ENCODE measurements at places on chromosomes 4 and X. TPM values are rescaled to one million over a fixed set of nuclear protein-coding genes. Genes with fewer than 3 reads are reported as not detected.

The BTC gene
- 10.0 TPM for total RNA-seq

DNA sequence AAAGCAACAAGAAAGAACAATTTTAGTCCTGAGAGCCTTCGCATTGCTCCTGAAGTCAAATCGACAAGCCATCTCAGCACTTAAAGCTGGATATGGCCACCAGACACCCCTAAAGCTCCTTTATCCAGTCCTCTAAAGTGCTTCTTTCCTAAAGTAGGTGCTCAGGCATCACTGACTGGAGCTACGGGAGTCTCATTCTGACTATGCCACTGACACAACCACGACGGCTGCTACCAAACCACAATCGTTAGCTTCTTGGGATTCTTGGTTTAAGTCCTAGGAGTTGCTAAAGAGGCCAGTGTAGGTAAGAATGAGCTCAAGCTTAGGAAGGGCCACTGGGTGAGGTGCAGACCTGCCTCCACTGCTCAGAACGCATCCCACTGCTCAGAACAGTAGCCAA lies 1.0 kb downstream of the SLC10A6 start:
- no peak overlapping the region for H3K27ac ChIP-seq
- no peak overlapping the region for H3K4me3 ChIP-seq
- H3K27me3 ChIP-seq = no peaks in the 10 kb centered on the region
- DNase-seq = no peak

DNA sequence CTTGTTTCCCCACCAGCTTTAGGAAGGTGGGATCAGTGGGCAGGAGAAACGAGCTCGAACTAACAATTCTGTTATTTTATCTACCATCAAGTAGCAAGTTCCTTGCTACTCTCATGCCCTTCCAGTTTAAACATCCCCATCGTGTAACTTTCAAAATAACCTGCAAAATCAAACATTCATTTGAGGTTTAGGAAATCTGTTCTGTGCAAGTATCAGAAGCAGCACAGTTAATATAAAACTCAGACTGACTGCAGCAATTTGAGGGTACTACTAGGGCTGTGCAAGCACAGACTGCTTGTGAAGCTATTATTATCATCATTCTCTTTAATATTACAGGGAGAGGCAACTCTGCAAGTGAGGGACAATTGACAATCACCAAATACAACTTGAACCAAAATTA lies 48.0 kb downstream of the CHST7 start:
- no peak overlapping the region for H3K27ac ChIP-seq
- DNase-seq = no peak
- H3K36me3 ChIP-seq = no peaks in the 10 kb centered on the region
- peaks cover 1% of the 10 kb centered on the region for H3K4me1 ChIP-seq
- no peak overlapping the region for H3K4me3 ChIP-seq
- no peaks in the 10 kb centered on the region for H3K27me3 ChIP-seq

GRCh38 chr4:161926033-161926828 lies 237.6 kb downstream of the FSTL5 start:
- H3K27me3 ChIP-seq = no peaks in the 10 kb centered on the region
- H3K4me1 ChIP-seq = no peaks in the 10 kb centered on the region
- DNase-seq = no peak

DNA sequence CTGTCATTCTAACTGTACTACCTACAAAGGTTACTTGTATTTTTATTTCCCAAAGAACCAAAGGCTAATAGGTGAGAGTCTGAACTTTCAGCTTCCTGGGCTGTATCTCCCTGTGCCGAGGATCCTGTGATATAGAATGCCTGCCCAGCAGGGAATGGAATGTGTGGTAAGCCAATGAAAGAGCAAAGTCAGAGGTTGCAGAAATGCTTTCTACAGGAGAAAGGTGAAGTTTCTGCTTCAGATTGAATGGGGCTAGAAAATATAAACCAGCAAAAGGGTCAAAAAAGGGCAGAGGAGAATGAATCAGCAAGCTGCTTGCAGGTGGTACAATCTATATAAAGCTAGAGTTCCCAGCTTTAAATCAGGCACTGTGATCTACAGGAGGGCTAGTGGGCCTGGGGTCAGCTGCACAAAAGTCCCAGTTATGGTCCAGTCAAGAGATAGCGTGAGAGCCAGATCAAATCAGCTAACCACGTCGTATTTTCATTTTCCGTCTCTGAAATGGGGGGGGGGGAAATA lies 146.1 kb downstream of the DCTD start:
- no peak overlapping the region for H3K4me3 ChIP-seq
- DNase-seq = no peak
- no peaks in the 10 kb centered on the region for H3K4me1 ChIP-seq
- no peaks in the 10 kb centered on the region for H3K36me3 ChIP-seq
- no peaks in the 10 kb centered on the region for H3K27me3 ChIP-seq
- H3K27ac ChIP-seq = no peak overlapping the region

DNA sequence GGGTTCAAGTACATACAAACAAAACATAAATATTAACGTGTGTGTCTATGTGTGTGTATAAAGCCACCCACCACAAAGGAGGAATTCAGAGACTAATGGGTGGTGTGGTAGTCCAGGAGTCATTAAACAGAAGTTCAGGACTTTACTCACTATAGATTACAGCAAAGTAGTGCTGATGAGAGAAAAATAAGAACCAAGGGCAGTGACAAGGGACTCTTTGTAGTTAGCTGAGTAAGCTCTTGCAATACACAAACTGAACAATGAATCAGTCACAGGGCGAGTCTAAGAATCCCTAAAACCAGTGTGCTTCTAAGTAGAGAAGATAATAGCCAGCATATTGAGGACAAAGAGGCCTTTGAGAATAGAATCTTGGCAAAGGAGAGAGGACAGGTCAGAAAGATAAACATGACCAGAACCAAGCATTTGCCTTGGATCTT lies 232.4 kb downstream of the PPP3CA start:
- no peaks in the 10 kb centered on the region for H3K27me3 ChIP-seq
- no peak overlapping the region for H3K4me3 ChIP-seq
- no peaks in the 10 kb centered on the region for H3K4me1 ChIP-seq
- H3K27ac ChIP-seq = no peak overlapping the region
- DNase-seq = no peak

DNA sequence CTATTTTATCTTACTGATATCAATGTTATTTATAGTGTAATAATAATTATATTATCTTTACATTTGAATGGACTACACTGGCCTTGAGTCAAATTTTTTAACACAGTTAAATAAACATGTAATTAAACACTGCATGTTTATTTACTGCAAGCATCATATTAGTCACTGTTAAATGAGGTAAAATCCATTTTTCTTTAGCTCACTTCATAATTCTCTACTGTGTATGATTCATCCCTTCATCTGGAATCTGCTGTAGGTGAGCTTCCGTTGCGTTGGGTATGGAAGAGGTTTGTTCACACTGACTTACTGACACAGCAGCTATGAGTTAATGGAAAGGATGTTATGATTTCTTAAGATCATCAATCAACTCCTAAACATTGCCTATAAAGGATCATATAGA lies 572.3 kb downstream of the PCDH11X start:
- no peaks in the 10 kb centered on the region for H3K4me1 ChIP-seq
- H3K27me3 ChIP-seq = no peaks in the 10 kb centered on the region
- no peaks in the 10 kb centered on the region for H3K36me3 ChIP-seq
- H3K27ac ChIP-seq = no peak overlapping the region
- no peak for DNase-seq
